ENCODE measurements at places on chromosomes 11 and 22. TPM values are rescaled to one million over a fixed set of nuclear protein-coding genes. Genes with fewer than 3 reads are reported as not detected.

The TSPO gene
- total RNA-seq: 0.89 TPM

The ELMOD1 gene
- 16.9 TPM for total RNA-seq

The CABP4 gene
- 1.2 TPM for total RNA-seq

The BTBD18 gene
- not detected for total RNA-seq

DNA sequence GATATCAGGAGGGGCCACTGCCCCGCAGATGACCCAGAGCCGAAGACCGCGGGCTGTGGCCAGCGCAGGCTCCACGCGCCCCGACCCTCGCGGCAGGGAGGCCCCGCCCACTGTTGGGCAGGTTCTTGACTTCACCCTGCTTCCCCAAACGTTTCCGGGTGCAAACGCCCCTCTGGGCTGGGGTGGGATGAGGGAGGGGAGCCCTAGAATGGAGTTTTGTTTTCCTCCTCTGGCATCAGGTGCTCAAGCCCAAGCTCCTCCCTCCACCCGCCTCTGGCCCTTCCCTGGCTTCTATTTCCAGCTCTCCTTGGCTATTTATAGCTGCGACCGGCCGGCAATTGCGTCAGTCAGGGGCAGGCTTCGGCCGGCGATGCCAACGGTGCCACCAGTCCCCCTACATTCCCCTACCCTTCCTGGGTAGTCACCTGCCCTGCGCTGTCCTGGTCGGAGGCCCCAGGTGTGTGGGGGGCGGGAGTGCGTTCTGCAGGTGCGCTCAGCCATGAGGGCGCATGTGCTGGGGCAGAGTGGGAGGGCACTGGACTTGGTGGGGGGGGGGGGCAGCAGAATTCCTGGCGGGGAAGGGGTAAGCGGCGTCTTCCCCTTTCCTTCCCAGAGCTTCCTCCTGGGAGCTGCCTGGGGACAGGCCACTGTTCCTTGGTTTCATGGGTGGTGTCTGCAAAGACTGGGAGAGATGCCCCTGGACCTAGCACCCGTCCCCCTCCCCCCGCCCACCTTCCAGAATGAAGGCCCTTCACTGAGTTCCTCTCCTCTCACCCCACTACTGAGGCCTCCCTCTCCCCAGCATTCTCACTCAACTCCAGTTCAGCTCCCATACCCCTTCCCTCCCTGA is 23.6 kb downstream of the DUSP8 start:
- peak; percentile 29 for DNase-seq

DNA sequence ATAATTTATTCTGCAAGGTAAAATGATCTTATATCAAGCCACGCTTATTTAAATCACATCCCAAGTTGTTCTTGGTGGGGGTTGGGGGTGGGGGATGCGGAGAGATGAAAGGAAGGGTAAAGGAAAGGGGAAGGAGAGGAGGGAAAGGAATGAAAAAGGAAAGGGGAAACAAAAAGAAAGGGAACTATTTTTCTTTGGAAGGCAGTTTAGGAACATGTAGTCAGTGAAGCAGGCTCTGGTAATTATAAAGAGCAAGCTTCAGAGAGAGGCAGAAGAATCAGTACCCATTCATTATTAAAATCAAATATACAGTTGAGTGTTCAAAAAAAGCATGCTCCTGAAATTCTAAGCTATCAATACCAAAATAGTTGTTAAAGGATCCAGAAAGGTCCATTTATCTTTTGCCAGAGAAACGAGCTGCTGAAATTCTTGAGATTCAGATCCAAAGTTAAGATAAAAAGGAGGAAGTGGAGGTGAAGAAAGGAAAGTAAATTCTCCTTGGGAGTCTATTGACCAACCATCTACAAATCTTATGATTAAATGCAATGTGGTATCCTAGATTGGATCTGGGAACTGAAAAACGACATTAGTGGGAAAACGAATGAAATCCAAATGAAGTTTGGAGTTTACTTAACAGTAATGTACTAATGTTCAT is 107.4 kb downstream of the SGSM3 start:
- no peak for DNase-seq

DNA sequence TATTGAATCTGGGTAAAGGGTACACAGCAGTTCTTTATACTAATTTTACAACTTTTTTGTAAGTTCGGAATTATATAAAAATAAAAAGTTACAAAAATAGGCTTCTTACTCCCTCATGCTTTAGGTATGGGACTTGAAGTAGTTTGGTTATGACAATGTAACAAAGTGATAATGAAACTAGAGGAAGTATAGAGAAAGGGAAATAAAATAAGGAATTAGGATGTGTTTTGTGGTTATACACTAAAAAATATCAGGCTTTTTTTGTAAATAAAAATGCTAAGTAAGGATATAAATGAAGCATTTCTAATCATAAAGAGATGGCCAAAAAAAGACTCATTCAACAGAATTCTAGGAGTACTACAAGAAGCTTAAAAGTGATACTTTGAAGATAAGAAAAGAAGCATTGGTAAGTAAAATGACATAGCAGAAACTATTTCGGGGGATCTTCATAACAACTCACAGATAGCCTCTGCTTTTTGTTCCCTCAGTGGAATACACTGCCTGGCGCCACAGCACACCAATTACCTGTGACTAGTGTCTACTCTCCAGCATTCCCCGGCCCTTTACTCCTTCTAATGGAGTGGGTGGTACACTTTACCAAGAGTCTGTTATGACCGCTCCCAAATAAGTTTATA is 322.7 kb upstream of the PITPNB start:
- no peak for DNase-seq

GRCh38 chr11:30447058-30447640 is 124.2 kb downstream of the ARL14EP start:
- DNase-seq: no peak

GRCh38 chr11:120893440-120894201 is 130.3 kb upstream of the TBCEL start:
- DNase-seq: no peak
